ENCODE measurements at places on chromosomes 2 and 18. TPM values are rescaled to one million over a fixed set of nuclear protein-coding genes. Genes with fewer than 3 reads are reported as not detected.

Gene SERPINB3
- total RNA-seq = not detected

Gene LRRC30
- not detected for total RNA-seq

Gene SERPINB13
- total RNA-seq = not detected

Gene NGEF
- not detected for total RNA-seq

Gene KCNF1
- total RNA-seq = under 0.01 TPM

- no peak for DNase-seq
Observed at GRCh38 chr2:142174176-142174575, 43.4 kb upstream of the LRP1B start.

DNA sequence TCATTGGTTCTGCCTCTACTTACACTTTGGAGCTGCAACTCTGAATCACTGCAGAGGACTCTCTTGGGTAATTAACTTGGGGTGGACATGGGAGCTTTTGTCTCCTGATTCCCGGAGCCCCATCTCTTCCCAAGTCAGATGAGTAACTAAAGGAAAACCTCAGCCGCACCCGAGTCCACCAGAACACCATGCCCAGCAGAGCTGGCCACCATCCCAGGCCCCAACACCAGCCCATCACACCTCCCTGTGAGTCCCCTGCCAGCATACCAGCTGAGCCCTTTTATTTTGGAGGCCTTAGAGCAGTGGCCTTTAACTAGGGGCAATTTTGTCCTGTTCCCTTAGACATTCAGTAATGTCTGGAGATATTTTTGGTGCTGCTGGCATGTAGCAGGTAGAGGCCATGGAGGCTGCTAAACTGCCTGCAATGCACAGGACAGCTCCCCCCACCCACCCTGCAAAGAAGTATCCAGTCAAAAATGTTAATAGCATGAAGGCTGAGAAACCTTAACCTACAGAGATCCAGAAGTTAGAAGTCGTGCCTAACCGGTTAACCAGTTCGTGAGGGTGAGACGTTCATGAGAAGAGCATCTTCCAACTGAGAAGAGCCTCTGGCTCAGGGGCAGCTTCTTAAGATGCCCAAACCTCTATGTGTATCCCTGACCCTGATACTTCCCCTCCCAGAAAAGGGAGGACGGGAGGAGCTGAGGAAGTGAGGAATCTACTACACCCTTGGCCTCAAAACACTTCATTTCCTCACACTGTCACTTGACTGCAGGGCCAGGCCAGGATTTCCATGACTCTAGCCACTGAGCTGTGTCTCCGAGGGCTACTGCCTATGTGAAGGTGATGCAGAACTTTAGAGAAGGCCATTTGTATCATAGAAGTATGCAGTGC, 139.9 kb upstream of the EPAS1 start:
- no peak for DNase-seq

GRCh38 chr2:15846626-15847025, 93.7 kb upstream of the MYCN start:
- DNase-seq = no peak

GRCh38 chr18:3605954-3606443, 156.0 kb downstream of the TGIF1 start:
- DNase-seq = peak; percentile 59

- no peak for DNase-seq
Observed at GRCh38 chr18:49682173-49682802, 120.4 kb downstream of the LIPG start.

- DNase-seq = no peak
Observed at GRCh38 chr18:4319738-4320677, 135.1 kb downstream of the DLGAP1 start.

- DNase-seq = no peak
Observed at GRCh38 chr2:181444654-181445053, 12.5 kb upstream of the ITGA4 start.

- DNase-seq = no peak
Observed at GRCh38 chr2:121049131-121049530, 235.9 kb downstream of the TFCP2L1 start.

- DNase-seq = no peak
Observed at GRCh38 chr2:189391201-189391600, 50.1 kb upstream of the WDR75 start.

DNA sequence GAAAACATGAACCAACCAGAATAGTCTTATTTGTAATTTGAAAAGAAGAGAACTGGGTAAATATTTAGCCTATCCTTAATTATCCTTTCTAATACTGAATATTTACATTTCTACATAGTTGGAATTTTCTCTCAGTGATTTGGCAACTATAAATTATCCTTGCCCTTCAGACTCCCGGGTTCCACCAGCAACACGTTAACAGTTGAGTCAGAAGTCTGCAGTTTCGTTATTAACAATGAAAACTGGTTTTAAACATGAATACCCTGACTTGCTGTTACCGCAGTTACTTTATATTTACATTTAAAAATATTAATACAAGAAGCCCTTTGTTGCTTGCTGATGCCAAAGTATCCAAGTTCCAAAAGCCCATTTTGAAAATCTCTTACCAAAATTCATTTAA, 673.0 kb downstream of the ARHGAP15 start:
- DNase-seq = no peak

DNA sequence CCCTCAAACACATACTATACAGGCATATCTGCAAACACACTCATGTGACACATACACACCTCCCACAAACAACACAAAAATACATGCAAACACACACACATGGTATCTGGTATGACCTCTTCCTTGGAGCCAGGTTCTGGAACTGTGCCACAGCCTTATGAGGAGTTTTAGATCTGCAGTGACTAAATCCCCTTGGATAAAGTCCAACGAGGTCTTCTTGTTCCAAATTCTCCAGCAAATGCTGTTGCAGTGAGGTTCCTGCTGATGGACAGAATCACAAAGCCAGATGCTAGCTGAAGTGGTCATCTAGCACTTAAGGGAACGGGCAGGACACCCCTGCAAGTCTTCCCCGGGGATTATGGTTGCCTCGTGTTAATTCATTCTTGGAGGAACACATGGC, 54.5 kb upstream of the DAPL1 start:
- DNase-seq = no peak

Measured in hematopoietic multipotent progenitor cell (in vitro differentiated cells).